ENCODE measurements at places on chromosomes 2 and 18. TPM values are rescaled to one million over a fixed set of nuclear protein-coding genes. Genes with fewer than 3 reads are reported as not detected.

ABCG8 gene
- not detected for total RNA-seq

MYCN gene
- total RNA-seq: not detected

TMEM247 gene
- total RNA-seq: not detected

MAP3K19 gene
- not detected for total RNA-seq

ZNF2 gene
- total RNA-seq: 6.9 TPM

UPP2 gene
- not detected for total RNA-seq

DARS1 gene
- total RNA-seq: 89.0 TPM

ARHGEF4 gene
- 5.2 TPM for total RNA-seq

LBX2 gene
- 3.0 TPM for total RNA-seq

DYNAP gene
- not detected for total RNA-seq

GRP gene
- total RNA-seq: not detected

ZSWIM2 gene
- not detected for total RNA-seq

Data from fibroblast of the aortic adventitia (primary cell).